Psoas muscle (tissue), 8 donors: ENCODE measurements at places on chromosomes 12 and 14. TPM values are rescaled to one million over a fixed set of nuclear protein-coding genes. Genes with fewer than 3 reads are reported as not detected.
A peak's percentile ranks its signal among the peaks of the same experiment; 100 is the strongest.

The B4GALNT3 gene
- polyA plus RNA-seq = 0.57 TPM

The CRIP1 gene
- polyA plus RNA-seq = 27.2 TPM

The CDCA3 gene
- polyA plus RNA-seq = 3.3 TPM

The PMCH gene
- not detected for polyA plus RNA-seq

The TMEM119 gene
- 0.31 TPM for polyA plus RNA-seq

The KRT2 gene
- not detected for polyA plus RNA-seq

The NTN4 gene
- polyA plus RNA-seq = 2.9 TPM

The ACOT4 gene
- 0.16 TPM for polyA plus RNA-seq

The MYO1A gene
- 0.18 TPM for polyA plus RNA-seq

The TTC6 gene
- not detected for polyA plus RNA-seq

The SERPINA3 gene
- 186 TPM for polyA plus RNA-seq

GRCh38 chr12:111732786-111733185 lies 33.9 kb upstream of the ALDH2 start:
- DNase-seq = no peak

DNA sequence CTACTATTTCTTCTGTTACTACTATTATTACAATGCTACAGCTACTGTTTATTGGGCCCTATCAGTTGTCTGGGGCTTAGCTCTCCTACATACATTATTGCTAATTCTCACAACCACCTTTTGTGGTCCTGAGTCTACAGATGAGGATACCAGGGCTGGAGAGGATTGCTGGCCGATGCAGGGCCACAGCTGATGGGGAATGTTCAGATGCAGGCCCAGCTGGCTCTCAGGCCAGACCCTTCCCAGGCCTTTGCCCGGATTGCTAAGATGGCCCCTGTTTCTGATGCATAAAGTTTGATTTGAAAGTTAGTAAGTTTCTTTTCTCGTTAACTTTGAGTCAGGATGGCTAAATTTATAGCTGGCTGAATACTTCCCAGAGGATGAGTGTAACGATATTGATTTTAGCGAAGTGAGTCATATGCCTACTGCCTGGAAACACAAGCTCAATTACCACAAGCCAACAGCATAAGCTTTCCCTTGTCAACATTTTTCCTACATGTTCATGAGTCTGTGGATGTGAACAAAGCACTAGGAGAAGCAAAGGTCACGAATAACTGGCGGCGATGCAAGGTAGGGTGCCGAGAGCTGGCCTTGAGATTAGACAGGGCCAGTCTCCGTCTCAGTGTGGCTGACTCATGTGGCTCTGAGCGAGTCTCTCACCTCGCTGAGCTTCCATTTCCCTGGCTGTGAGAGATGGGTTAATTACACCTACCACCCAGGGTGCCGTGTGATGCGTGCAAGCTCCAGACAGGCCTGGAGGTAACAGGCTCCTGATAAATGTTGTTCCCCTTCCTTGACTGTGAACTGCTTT lies 111.0 kb downstream of the BEGAIN start:
- DNase-seq = no peak

DNA sequence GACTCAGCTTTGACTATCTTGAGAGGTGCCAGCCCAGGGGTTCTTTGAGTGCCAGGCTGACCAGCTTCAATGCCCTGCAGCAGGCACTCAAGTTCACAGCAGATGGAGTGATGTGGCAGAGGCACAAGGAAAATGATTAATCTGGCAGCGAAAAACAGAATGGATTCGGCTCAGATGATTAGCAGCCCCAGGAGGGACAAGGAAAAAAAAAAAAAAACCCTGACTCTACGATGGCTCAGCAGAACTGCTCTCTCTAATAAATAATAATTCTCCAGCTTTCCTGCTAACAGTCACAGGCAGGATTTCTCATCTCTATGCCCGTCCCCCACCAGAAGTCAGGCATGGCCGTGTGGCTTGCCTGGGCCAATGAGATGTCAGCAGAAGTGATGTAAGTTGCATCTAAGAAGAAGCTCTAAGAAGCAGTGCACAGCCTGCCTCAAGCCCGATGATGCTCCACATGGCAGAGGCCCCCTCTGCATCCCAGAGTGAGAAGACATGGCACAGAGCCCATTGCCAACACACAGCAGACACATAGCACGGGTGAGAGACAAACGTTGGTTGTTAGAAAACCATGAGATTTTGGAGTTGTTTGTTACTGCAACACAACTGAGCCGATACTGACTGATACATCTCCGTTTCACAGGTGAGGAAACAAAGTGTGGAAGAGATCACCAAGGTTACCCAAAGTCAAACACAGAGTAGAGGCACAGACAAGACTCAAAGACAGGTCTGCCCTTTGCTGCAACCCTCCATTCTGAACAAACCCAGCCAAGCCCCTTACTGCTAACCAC lies 111.0 kb downstream of the SCARB1 start:
- no peak for DNase-seq

DNA sequence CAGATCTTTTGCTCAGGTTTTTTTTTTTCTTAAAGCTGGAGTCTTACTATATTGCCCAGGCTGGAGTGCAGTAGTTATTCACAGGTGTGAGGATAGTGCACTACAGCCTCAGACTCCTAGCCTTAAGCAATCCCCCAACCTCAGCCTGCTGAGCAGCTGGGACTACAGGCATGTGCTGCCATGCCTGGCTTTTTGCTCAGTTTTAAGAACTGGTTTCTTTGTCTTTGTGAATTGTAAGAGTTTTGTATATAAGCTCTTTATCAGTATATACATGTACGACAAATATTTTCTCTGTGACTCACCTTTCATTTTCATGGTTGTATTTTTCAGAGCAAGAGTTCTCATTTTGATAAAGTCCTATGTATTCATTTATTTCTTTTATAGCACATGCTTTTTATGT lies 33.3 kb upstream of the C2CD5 start:
- no peak for DNase-seq

DNA sequence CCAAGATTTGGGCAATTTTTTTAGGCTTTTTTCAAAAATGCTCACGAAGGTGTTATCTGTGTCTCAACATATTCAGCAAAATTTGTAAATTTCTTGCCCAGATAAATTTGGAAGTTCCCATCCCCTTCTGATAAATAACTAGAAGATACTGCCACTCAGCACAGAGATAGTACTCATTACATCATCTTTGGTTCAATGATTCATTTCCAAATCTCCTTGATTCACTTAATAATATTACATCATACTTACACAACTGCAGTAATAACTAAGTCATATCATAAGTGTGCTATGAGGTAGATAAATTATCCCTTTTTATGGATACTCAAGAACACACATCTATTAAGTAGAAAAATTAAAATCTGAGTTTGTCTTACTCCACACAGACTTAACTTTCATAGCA lies 89.4 kb downstream of the RPAP3 start:
- DNase-seq = no peak

DNA sequence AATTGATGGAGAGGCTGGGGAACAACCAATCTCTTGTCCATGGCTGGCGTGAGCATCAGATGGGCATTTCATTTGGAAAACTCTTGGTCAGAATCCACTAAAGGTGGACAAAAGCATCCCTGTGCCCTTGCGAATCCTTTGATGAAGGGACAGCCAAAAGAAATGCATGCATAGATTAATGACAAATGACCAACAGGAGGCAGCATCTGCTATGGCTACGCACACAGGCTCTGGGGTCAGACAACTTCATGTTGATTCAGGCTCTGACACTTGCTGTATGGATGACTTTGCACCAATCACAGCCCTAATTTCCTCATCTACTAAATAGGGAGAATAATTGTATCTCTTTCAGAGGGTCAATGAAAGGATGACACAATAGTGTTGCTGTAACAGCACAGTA lies 117.5 kb downstream of the ASCL4 start:
- DNase-seq = no peak

DNA sequence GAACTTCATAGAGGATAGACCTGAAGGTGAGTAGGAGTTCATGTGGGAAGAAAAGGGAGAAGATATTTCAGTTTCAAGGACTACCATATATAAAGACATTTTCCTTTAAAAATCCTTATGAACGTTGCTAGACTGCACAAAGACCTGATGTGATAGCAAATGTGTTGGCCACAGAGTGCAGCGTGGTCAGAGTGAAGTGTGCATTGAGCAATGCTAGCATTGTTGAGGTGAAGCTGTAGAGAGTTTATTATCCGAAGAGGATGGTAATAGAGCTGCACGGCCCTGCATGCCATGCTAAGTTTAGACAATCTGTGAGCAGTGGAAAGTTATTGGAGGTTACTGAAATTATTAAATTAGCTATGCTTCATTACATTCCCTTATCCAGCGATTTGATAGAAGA lies 413.0 kb downstream of the CCDC91 start:
- no peak for DNase-seq

DNA sequence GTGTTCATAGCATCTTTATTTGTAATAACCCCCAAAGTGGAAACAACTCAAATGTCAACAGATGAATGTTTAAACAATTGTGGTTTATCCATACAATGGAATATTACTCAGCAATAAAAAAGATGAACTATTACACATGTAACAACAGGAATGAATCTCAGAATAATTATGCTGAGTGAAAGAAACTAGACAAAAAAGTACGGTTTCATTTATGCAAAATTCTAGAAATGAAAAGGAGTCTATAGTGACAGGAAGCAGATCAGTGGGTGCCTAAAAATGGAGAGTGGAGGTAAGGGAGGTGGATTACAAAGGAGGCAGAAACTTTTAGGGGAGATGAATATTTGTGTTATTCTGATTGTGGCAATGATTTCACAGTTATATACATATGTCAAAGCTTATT lies 4.8 kb downstream of the PRKCH start:
- no peak for DNase-seq

DNA sequence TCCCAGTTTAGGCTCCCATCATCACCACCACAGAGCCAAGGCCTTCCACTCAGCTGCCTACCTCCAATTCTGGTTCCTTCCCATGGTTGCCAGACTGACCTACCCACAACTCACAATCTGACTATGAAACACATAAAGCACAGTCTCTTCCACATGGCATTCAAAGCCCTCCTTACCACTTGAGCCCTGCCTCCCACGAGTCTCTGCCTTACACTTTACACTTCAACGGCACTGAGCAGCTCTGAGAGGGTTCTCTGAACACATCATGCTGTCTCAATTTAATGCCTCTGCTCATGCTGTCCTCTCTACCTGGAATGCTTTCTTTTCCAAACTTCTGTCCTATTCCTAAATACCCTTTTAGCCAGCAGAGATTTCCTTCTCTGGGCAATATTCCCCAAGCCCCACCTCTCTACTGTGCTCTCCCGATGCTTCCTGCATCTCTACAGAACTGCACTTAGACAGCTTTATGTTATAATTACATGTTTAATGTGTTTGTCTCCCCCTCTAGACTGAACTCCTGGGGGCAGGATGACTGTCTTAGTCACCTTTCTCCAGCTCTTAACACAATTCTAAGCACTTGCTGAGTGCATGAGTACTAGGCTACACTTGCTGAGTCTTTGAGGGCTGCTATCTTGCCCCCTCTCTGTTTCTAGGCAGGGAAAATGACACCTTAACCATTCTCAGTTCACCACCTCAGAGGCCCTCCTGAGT lies 23.5 kb downstream of the FMNL3 start:
- no peak for DNase-seq

GRCh38 chr14:64764641-64765520 lies 60.7 kb downstream of the PLEKHG3 start:
- DNase-seq = peak; percentile 72

DNA sequence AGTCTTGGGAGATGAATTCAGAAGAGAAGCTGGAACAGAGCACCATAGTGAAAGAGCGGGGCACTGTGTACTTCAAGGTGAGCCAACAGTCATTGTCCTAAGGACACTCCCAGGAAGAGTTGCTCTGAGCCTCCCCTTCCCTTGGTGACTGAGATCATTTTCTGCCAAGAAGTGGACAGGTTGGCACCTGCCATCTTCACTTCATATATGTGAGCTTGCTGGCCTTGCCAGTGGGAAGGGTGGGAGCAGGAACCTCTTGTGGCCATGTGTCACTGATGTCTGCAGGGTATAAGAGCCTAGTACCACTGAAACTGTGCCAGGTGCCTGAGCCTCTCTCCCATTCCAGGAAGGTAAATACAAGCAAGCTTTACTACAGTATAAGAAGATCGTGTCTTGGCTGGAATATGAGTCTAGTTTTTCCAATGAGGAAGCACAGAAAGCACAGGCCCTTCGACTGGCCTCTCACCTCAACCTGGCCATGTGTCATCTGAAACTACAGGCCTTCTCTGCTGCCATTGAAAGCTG lies 5.3 kb downstream of the FKBP4 start:
- DNase-seq = no peak

- DNase-seq = no peak
Measured at GRCh38 chr14:60975551-60975950, 5.3 kb downstream of the TRMT5 start.

- no peak for DNase-seq
Measured at GRCh38 chr12:50609292-50609874, 104.6 kb downstream of the DIP2B start.

DNA sequence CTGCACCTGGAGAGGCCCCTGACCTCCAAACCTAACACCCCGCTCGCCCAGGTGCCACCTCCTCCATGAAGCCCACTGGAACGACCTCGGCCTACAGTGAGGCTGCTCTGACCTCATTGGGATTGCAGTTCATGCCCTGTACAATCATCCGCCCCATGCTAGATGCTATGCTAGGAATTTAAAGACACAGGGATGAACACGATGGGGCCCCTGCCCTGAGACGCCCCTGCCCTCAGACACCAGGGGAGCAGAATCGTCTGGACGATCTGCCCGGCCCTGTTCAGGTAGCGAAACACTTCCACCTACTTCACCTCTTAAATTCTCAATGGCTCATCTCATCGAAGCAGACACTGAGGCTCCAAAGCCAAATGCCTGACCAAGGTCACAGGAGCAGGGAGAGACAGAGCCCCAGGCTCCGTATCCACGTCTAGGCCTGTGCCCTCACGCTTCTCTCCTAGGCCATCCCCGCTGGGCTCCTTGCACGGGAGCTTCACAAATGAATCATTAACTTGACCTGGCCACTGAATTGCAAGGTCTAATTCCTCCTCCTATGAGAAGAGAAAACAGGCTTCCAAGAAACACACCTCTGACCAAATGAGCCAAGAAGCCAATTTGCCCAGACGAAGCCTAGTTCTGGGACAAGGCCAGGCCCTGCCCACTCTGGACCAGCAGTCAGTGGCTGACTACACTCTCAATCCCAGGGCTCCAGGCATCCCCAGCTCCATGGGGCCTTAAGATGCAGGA lies 35.2 kb downstream of the SCARB1 start:
- DNase-seq = no peak

DNA sequence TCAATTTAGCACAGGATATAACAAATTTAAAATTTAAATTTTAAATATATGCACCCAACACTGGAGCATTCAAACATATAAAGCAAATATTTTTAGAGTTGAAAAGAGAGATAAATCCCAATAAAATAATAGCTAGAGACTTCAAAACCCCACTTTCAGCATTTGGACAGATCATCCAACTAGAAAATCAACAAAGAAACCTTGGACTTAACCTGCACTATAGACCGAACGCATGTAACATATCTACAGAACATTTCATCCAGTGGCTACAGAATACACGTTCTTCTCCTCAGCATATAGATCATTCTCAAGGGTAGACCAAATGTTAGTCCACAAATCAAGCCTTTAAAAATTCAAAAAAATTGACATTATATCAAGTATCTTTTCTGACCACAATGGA lies 64.0 kb downstream of the SPTSSA start:
- DNase-seq = no peak

DNA sequence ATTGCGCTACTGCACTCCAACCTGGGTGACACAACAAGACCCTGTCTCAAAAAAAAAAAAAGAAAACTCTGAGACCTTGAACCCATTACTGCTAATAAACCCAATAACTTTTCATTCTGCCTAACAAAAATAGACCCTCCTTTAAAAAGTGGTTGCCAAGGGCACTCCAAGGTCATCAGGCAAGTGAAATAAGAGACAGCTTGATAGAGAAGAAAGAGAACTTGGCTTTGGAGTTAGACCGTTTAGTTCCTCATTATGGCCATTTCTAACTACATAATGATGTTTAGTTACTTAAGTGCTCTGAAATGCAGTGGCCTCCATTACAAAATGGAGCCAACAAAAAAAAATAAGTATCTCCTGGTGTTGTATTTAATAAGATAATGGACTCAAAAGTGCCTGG lies 55.9 kb downstream of the PHLDA1 start:
- no peak for DNase-seq
